CD8-positive, alpha-beta T cell (primary cell): ENCODE measurements at places on chromosomes 2 and 18.

DNA sequence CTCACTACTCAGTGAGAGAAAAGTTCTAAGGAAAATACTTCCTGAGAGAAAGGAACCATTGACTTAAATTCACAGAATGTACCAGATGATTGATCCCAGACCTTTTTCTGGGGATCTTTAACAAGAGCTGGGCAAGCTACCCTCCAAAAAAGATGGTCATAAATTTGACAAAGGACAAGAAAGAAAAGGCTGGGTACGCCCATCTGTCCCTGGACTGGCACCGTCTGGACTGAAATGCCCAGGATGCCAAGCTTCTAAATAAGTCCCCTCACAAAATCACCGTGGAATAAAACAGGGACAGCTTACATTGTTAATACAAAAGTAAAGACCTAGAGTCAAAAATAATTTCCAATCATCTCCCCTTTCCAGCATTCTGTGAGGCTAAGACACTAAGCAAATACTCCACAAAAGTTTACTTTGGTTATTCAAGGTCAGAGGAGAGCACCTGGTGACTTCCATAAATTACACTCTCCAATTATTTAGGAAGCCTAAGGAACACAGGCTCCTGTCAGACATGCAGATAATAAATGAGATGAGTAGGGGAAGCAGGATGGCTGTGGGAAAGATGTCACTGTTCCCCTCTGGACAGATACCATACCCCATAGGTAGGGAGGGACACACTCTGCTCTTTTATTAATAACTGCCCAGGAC is 69.9 kb downstream of the UXS1 start:
- DNase-seq = no peak

DNA sequence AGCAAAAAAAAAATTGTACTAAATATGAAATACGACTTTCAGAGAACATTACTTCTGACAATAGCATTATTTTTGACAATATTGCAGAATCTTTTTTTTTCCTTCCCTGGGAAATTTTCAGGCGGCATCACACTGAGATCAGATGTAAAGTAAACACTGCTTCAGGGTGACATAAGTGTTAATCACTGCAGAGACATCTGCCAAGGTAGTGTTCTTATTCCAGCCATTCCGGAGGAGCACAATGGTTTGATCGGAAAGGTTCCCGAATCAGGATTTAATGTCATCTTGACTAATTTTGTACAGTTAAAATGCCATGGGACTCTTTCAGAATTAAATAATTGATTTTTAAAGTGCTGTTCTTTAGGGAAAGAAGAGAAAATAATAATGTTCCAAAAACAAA is 56.7 kb upstream of the ZNF236 start:
- no peak for DNase-seq

DNA sequence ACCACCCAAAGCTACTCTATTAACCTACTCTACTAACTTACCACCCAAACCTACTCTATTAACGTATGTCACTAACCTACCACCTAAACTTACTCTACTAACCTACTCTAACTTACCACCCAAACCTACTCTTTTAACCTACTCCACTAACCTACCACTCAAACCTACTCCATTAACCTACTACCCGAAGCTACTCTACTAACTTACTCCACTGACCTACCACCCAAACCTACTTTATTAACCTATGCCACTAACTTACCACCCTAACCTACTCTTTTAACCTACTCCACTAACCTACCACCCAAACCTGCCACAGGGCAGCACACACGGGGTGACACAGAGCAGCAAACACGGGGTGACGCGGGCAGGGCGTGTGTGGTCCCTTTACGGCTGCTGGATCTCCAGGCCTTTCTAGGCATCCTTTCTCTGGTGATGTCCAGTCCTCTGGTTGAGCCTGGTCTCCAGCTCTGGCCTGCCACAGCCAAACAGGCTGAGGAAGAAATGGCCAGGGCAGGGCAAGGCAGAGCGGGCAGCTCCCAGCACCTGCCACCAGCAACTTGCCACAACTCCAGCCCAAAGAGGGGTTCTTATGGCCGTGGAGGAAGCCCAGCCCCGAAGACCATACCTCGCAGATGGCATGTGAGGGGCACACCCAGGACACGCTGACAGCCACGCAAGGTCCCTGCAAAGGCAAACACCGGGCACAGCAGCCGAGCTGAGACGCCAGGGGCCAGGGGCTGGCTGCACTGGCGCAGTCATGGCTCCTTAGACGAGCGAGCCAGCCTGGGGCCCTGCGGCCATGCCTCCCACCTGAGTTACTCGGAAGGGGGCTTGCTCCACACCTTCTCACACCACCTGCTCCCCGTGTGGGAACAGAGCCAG is 25.7 kb downstream of the PXDN start:
- no peak for DNase-seq

- DNase-seq = no peak
These were observed 25.6 kb downstream of the LRP2 start for GRCh38 chr2:169336695-169337094.

DNA sequence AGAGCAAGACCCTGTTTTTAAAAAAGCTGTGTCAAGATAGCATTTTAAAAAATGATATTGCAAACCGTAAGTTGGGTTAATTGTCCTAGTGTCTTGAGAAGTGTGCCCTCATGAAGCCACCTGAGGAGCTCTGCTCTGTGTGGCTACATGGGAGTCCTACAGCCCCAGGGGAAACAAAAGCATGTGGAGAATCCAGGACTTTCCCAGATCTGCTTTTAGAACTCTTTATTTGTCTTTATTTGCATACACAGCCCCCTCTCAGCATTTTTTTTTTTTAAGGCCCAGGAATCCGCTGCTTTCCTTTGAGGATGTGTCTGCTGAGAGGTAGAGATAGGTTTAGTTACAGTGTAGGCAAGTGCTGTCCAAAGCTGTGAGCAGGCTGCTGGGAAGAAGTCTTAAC is 219.2 kb downstream of the FHOD3 start:
- DNase-seq = no peak

DNA sequence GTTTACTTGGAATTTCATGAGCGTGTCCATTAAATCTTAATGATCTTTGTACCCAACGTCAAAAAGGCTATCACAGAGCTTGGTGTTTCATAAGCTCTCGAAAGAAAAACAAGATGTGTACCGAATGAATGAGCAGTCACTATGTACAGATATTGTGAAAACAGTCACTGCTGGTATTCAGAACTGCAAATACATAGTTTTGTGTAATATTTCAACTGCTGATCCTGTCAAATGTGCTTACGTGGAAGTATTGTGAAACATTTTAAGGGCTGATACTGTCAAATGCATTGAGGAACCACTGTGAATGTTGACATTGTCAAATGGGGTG is 184.2 kb upstream of the KLHL29 start:
- DNase-seq = no peak

- DNase-seq = no peak
These were observed 20.8 kb downstream of the PTPN18 start for GRCh38 chr2:130376433-130377293.

DNA sequence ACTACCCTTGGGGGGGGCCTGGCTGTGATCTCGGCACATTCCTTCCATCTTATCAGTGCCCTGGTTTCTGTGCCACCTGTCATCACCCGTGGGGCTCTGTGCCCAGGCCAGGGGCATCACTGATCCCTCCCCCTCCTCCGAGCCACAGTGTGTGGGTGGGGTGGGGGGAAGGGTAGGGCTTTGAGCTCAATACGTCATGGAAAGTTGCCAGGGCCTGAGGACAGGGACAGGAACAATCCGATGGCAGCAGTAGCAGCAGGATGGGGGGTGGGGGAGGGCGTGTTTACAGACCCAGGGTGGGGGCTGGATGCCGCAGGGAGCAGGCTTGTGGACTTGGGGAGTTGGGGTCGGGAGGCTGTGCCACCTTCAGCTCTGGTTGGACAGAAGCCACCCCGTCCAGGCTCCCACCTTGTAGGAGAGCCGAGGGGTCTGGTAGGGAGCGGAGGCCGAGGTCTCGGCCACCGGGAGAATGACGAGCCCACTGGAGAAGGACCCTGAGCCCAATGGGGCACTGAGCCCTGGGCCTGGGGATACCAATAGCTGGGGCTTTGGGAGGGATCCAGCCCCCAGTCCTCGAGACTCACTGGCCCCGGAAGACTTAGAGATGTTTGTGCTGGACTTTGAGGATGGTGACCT is 3.5 kb downstream of the SLC4A3 start:
- no peak for DNase-seq

DNA sequence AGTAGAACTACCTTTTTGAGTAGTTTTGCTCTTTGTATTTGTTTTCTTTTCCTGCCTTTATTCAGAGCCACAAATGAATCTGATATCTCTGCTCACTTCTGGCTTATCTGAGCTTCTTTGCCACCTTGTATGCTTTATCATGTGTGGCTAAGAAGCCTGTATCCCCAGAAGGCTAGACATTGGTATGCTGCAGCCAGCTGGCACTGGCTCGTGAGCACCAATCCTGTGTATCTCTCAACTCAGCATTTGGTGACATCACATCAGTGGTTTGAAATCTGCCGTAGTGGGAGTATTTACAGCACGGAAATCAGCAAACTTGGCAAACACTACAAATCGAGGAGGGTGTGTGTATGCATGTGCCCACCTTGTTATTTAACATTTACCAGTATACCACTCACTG is 183.7 kb upstream of the LHCGR start:
- no peak for DNase-seq

- DNase-seq = no peak
These were observed 235.3 kb downstream of the DYM start for GRCh38 chr18:49225160-49225559.

DNA sequence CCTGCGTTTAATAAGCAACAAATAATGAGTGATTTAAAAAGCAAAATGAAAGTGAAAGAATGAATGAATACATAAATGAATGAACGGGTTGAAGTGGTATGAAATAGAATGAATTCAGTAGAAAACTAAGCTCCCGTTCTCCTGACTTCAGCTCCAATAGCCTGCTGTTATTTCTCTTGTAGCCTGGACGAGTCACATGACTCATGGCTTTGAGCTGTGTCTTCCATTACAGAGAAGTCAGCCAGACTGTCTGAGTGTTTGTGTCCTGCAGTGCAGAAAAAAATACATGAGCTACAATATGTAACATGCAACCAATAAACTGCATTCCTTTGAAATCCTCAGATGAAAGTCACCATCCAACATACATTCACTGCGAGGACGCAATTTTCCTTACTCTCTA is 21.2 kb downstream of the SCG2 start:
- DNase-seq = no peak
